ENCODE measurements at places on chromosomes 7 and 10.
A peak's percentile ranks its signal among the peaks of the same experiment; 100 is the strongest.

- peak; percentile 44 for DNase-seq
Measured at GRCh38 chr7:114084472-114085312, 165.9 kb upstream of the PPP1R3A start.

DNA sequence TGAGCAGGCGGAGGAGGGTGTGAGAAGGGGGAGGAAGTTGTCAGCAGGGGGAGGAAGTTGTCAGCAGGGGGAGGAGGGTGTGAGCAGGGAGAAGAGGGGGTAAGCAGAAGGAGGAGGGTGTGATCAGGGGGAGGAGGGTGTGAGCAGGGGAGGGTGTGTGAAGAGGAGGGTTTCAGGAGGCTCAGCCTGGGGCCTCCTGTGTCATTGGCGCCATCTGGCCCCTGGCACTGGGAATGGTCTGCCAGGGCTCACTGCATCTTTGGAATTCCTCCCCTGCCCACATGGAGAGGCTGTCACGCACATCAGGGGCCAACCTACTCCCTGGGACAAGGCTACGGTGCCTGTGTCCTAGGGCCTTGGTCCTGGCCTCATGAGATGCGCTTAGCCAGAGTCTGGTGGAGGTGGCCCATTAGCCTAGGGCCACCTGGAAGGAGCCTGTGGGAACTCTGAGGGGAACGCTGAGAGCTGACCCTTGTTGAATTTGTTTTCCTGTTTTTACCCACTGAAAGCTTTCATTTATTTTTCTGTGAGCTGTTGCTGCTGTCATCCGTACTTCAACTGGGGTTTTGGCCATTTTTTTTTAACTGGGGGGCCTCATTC lies 18.0 kb downstream of the CAMK2B start:
- no peak for DNase-seq

DNA sequence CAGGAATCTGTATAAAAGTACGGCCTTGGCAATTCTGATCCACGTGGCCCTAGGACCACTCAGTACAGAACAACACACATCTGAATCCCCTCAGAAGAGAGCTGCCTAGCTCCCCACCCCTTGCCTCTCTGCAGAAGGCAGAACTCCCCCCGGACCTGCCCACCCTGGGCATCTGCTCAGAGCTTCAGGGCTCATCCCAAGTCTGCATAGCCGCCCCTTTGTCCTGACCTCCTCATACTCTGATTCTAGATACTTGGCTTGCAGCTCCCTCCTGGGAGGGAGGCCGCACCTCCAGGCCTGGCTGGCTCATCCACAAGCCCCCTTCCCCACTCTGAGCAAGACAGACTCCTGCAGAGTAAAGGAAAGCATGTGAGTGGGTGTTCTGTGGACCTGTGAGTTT lies 49.6 kb downstream of the GRID1 start:
- no peak for DNase-seq

DNA sequence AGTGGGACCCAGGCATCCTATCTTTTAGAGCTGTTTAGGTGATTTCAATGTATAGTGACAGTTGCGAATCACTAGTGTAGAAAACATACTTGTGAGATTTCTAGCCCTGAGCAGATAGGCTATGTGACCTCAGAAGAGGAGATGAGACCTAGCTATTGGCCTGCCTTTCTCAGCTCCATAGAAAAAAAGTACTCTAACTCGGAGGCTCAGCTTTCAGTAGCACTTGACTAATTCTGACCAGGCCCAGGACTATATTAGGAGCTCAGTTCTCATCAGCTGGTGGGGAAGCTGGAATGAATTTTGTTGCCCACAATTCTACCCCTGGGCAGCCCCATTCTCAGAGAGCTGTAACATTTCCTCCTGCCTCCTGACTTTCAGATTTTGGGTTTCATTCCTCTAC lies 179.9 kb upstream of the NAMPT start:
- no peak for DNase-seq

DNA sequence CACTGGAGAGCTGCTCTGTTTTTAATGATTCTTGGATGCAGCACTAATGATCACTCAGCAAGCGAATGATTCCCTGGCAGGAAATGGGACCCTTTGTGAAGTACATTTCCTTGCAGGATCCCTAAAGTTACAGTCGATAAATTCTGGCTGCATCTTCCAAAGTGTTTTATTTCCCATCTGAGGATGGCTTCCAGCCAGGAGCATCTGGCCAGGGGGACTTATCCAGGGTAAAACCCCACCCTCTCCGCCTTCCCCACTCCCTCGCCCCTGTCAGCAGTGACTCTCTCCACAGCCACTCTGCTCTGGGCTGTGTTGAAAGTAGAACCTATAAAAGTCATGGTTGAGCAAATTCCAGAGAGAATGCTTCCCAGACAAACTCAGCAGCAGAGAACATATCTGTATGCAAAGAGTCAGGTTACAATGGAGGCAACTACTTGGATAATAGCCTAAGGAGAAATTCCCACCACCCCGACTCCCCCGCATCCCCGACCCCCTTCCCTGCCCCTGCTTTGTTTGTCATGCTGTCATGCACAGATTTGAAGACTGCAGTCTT lies 111.0 kb upstream of the ANLN start:
- DNase-seq: peak; percentile 70

GRCh38 chr10:17805921-17806577 lies 3.1 kb upstream of the MRC1 start:
- DNase-seq: no peak

- no peak for DNase-seq
Measured at GRCh38 chr10:71063401-71063800, 149.0 kb upstream of the UNC5B start.

DNA sequence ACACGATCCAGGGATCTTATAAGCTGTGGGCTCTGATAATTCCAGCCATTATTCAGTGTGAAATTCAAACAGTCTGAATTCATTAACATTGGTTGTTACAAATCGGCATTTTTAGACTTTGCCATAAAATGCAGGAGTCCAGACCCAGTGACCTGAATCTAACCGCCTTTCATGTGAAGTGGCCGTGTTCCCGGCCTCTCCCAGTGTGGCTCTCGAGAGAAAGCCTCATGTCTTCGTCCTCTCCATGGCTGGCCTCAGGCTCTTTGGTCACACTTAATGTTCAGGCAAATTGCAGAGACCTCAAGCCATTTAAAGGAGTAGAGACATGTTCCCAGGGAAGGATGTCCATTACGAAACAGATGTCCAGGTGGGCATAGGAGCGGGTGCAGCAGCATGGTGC lies 59.3 kb downstream of the CTBP2 start:
- DNase-seq: no peak

DNA sequence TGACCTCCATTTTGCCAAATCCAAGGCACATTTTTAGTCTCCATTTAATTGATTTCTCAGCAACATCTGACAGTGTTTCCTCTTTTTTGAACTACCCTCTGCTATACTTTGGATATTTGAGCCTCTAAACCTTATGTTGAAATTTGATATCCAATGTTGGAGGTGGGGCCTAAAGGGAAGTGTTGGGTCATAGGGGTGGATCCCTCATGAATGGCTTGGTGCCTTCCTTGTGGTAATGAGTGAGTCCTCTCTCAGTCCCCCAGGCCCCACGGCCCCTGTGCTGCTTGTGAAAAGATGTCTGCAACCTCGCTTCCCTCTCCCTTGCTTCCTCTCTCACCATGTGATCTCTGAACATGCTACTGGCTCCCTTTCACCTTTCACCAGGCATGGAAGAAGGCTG lies 96.8 kb upstream of the DGKB start:
- no peak for DNase-seq

DNA sequence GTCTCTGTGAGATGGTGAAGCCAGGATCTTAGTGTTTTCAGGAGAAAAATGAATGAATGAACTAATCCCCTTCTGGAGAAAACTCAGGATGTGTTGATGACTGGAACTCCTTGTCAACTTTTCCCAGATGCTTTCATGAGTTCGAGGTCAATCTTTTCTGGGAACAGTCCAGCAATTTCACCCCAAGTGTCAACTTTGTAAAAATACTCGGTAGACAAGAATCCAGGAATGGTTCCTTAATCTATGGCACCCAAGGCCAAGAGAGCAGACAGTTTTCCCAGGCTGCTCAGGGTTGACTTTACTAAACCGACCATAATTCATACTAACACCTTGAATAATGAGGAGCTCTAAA lies 31.1 kb upstream of the LYZL1 start:
- DNase-seq: no peak

GRCh38 chr7:6271694-6272440 lies 557 bp downstream of the CYTH3 start:
- DNase-seq: peak; percentile 42

DNA sequence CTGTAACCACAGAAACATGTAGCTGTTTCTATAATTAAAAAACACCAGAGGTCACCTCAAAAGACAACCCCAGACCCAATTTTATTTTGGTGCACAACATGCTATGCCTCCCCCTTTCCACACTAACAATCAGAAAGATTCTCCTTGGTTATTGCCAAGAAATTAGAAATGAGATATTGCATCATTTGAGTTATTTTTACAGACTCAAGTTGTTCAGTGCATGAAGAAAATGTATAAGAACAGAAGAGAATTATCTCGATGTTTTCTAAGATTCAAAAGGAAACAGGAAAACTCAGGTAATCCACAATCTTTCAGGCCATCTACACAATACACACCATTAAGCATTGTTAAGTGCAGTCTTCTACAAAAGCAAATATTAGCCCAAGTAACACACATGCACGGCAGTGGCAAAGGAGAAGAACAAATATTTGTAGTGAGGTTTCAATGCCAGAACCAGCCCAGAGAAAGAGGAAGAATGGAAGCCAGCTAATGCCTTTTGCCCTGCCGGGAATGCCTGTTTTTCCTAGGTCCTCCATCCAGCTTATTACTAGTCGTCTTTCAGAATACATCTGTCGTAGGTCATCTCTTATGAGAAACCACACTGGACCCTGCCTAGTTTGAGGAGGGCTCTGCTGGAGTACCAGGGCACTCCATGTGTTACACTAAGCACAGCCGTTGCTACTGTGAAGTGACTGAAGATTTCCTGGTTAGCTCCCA lies 67.6 kb upstream of the C1GALT1 start:
- no peak for DNase-seq

DNA sequence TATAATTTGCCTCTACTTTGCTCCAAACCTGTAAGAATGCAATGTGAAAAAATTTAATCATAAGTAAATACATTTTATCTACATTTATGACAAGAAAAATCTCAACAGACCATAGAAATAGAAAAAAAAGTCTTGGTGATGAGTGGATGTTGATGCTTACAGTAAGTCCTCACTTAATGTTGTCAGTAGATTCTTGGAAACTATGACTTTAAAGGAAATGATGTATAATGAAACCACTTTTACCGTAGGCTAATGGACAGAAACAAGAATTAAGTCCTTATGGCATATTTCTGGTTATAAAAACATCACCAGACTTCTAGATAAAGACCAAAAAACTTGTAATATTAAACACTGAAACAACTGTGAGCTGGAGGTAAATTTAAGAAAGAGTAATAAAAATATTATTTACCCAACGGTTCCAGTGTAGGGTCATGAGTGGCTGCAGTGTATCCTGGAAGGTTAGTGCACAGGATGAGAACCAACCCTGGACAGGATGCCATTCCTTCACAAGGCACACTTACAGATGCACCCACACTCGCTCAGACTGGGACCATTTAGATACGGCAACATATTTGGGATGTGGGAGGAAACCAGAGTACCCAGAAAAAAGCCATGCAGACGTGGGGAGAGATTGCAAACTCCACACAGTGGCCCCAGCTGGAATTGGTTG lies 76.3 kb downstream of the GLCCI1 start:
- no peak for DNase-seq

DNA sequence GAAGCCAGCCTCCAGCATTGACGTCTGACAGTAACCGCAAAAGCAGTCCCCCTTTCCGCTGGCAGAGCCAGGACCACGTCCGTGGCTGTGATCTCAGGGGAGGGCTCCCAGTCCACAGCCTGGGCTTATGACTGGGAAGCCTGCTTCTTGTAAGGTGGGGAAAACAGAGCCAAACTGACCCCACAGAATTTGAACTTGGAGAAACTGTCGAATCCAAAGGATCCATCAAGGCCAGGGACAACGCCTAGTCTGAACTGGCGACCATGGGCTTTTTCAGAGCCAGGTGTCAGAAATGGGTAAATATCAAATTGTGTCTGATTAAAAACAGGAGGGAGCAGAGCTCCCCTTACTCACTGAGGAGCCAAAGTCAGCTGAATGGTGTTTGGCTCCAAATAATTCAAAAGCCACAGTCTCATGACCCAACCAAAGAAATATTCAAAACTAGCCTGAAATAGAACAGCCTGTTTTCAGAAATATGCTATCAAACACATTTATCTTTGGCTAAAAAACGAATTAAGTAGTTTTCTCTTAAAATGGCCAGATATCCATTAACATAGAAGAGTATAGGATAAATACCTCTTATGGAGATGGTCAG lies 751.4 kb upstream of the GALNT17 start:
- no peak for DNase-seq

GRCh38 chr10:101222683-101223273 lies 6.5 kb downstream of the LBX1 start:
- DNase-seq: no peak

DNA sequence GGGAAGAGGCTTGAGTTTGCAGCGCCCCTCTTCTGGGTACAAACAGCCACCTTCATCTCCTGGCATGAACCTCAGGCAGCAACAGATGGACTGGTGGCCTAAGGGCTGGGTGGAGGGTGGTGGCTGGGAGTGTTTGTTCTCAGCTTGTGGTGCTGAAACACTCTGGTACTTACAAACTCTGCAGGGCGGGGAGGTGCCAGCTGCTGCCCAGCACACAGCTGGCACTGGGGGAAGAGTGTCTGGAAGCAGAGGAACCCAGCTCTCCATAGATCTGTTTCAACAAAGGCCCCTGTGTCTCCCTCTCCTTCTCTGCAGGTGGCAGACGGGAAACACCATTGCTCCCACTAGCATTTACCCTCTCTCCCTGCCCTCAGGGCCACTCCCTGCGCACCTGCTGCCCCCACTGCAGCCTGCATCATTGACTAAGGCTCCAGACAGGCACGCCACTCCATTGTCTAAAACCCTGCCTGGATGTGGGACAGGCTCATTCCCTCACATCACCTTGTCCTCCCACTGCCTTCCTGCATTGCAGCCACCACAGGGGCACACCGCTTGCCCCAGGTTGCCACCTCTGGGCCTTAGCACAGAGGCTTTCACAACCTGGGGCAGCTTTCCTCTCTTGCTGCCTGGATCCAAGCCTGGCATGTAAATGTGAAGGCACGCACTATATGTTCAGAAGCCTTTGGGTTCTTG lies 6.5 kb downstream of the ARHGAP22 start:
- no peak for DNase-seq

All from uterus (tissue), 4 donors.